ENCODE measurements at places on chromosomes 6 and 20.

GRCh38 chr6:106620931-106621672 lies 8.2 kb downstream of the RTN4IP1 start:
- no peak for DNase-seq

DNA sequence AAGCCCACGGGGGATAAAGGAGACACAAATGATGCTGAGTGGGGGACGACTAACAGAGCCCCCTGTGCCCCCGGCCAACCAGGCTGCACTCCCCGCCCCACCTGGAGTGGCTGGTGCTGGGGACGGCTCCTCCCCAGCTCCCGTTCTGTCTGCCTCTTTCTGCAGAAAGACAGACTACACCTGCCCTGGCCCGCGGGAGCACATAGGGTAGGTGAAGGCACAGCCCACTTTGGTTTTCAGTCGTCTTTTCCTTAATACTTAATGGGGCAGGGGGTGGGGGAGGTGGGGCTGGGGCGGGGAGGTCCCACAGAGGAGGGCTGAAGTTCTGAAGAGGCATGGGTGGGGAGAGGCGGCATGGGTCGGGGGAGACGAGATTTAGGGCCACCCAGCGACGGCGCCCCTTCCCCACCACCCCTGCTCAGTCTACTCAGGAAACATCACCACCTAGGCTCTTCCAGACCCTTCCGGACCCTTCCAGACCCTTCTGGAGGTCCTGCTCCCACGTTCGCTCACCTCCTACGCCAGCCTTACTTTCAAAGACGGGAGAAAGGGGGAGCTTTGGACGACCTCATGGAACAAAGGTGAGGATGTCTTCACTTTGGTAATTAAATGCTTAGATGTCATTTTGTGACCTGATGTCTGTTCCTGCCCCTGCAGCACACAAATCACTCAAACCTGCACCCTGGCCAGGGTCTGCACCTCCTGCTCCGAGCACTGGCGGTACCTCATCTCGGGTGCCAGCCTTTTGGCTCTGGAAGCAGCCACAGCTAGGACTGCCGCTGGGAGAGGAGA lies 21.2 kb upstream of the FRMD1 start:
- DNase-seq = no peak

- DNase-seq = no peak
These were observed 8.5 kb upstream of the TINAG start for GRCh38 chr6:54299542-54300269.

DNA sequence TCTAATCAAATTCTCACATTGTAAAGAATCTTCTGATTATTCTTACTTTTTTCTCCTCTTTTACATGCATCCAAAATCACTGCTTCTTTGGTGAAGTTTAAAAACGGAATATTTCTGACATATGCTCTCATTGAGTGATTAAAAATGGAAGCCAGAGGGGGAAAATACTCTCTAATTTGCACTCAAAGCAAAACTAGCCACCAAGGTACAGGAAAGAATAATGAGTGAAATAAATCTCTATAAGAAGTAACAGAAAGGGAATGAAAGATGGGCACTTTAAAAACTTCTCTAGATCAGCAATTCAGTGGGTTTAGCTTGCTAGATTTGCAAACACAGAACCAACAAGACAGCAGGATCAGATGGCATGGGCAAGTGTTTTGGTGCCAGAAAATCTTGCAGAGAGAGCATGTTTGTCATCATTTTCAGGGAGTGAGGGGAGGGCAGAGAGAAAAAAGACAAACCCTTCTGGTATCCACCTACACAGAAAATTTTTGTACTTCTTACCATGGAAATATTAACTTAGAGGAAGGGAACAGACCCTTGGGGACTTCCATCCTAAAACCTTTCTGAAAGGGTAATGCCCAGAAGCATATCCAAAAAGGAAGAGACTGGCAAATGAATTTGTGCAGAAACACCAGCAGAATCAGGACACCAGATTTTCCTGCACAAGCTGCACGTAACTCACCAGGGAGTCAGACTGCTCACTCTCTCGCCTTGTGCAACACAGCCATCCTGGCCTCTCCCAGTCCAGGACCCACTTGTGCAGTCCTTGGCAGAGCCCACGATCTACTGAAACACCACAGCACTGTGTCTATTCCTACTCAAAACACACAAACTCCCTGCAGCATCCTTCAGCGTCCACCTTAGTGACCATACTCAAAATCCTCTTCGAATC lies 270.2 kb upstream of the PRDM1 start:
- DNase-seq = no peak

GRCh38 chr20:10271494-10272219 lies 53.0 kb downstream of the SNAP25 start:
- DNase-seq = no peak

DNA sequence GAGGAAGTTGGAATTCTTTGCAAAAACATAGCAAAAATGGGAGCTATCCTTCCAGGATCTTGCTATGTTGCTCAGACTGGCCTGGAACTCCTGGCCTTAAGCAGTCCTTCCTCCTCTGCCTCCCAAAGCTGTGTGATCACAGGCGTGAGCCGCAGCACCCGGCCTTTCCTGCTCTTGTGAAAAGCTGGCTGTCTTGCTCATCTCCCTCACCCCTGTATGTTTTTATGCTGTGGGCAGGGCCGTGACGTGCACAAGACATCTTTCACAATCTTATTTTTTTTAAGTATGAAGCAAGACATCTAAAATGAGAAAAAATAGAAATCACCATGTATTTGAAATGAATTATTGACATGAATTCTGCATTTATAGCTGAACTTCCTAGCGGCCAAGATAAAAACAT lies 110.4 kb downstream of the SAMD5 start:
- no peak for DNase-seq

- DNase-seq = no peak
These were observed 177.0 kb upstream of the PRDM1 start for GRCh38 chr6:105909106-105909505.

- DNase-seq = peak; percentile 42
These were observed 6.2 kb downstream of the ITCH start for GRCh38 chr20:34369265-34369664.

GRCh38 chr20:50251992-50252511 lies 61.4 kb downstream of the CEBPB start:
- DNase-seq = no peak

Measured in stimulated activated CD8-positive, alpha-beta memory T cell treated with anti-CD3 and anti-CD28 coated beads, Interleukin-4, amount 100 ng/mL, for 48 hours (primary cell).